Activated CD4-positive, alpha-beta memory T cell treated with anti-CD3 and anti-CD28 coated beads, Interleukin-2, amount 10 ng/mL, durations not matched to agents 7 days and 5 days (primary cell): ENCODE measurements at places on chromosomes 2 and 18. TPM values are rescaled to one million over a fixed set of nuclear protein-coding genes. Genes with fewer than 3 reads are reported as not detected.

The DCTN1 gene
- 99.7 TPM for total RNA-seq

The HRH4 gene
- 0.43 TPM for total RNA-seq

The GPR155 gene
- 11.3 TPM for total RNA-seq

- no peak for DNase-seq
These were observed 339.2 kb downstream of the ARHGAP15 start for GRCh38 chr2:143468341-143468888.

The DUSP2 gene
- 40.8 TPM for total RNA-seq

DNA sequence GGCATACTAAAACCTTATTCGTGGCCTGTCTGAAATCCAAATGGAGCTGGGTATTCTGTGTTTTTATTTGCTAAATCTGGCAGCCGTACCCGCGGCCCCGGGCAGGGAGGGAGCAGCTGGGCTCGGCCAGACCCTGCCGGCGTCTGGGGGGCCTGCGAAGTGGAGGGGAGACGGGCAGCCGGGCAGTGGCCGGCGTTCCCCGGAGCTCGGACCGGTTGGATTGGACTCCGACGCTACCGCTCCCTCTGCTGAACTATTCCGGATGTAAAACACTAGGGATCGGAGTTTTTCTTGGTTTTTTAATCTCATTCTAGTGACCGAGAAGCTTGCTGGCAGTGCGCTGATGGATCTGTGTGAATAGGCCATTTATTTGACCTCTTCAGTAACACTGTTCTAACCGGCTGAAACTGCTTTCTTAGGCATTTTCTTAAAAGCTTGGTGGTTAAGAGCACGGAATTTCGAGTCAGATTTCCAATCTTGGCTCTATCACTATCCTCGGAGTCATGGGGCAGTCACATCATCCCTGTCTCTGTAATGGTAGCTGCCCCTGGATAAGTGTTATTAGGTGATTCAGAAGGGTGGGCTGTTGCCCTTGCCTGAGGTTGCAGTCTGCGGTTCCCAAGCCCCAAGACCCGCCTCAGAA, 694 bp downstream of the UNC50 start:
- no peak for DNase-seq

DNA sequence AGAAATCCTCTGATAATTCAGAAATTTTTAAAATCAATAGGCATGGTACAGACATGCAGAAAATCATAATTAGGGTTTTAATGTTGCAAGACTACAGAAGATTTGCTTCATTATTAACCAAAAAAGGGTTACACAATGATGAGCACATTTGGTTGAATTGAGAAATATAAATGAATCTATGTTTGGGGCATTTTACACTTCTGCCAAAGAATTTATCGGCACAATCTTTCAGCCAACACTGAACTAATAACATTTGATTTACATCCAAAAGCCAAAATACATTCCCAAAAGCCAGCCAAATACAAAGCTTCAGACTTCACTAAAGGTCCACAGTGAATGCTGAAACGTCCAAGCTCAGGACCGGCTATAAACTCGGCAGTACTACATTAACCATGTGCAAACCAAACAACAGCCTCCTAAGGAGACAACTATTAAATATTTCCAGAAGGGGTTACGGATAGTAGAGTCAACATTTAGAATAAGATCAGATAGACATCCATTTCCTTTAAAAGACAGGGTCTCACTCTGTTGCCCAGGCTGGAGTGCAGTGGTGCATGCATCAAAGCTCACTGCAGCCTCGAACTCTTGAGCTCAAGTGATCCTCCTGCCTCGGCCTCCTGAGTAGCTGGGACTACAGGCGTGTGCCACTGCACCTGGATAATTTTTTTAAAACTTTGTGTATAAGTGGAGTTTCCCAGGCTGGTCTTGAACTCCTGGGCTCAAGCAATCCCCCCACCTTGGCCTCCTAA, 29.4 kb downstream of the SPRED2 start:
- DNase-seq, result no peak

DNA sequence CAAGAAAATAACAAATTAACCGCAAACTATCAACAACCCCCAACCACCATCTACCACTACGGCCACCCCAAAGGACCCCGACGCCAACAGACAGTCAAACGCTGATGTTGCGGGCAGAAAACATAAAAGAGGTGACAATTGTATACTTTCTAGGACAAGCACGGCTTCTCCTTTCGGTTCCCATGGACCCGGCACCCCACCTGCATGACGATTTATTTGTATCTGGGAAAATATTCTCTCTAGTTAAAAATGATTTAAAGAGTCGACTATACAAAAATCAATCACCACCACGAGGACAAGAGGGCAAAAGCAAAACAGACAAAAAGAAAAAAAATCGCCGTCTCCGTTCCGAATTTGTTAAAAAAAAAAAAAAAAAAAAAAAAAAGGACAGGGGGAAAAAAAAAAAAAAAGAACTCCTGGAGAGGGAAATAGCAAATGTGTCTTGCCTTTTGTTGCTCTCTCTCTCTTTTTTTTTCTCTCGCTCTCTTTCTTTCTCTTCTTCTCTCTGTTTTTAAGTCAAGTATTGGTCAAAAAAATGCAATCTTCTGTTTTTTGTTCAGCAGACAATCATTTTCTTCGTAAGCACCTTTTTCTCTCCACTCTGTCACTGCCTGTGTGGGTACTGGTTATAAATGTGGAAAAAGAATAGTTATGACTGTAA, 3.6 kb downstream of the SIX3 start:
- no peak for DNase-seq

DNA sequence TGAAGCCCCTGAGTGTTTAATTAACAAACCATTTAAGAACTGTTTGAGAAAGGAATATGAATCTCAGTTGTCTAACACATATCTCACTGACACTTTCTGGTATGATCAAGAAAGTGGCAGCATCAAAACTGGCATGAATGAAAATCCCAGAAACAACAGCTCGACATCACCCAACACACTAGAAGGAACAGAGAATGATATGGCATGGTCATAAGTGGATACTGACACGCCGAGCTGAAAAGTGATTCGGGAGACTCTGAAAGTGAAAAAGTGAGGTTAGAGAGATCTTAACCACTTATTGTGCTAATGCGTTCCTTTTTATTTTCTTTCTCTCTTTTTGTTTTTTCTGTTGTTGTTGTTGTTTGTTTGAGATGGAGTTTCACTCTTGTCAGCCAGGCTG, 37.9 kb downstream of the MRPL35 start:
- DNase-seq, result no peak

DNA sequence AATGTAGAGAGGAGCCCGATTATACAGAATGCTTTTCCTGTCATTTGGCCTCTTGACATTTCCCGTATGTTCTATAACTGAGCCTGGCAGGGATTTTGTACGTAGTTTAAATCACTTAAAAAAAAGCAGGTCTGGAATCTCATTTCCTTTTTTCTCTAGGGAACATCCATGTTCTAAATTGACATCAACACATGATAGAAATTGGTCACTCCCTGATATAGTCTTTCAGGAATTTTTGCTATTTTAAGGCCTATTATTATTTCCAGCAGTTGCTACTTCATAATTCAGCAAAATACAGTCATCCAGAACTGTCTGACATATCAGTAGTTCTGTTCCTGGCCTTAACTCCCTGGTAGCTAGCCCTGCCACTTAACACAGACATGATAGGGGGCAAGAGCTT, 565.7 kb upstream of the ZEB2 start:
- no peak for DNase-seq

The HMSD gene
- 8.5 TPM for total RNA-seq

The SERPINB2 gene
- total RNA-seq, result not detected

DNA sequence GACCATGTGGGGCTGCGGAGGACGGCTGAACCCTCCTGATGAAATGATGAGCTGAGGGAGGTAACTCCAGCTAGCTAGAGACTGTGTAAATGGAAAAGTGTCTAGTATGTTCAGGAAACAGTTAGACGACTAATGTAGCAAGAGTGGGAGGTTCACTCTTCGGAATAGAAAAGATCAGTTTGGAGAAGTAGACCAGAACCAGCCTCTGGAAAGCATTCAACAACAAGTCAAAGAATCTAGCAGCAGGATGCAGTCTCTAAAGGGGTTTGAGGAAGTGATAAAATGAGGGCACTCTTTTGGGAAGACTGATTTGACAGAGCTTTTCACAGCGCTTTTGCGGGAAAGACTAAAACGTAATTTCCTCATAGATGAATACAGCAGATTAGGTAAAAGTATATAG, 79.6 kb downstream of the GAREM1 start:
- DNase-seq, result no peak

The RMND5A gene
- total RNA-seq, result 27.5 TPM

DNA sequence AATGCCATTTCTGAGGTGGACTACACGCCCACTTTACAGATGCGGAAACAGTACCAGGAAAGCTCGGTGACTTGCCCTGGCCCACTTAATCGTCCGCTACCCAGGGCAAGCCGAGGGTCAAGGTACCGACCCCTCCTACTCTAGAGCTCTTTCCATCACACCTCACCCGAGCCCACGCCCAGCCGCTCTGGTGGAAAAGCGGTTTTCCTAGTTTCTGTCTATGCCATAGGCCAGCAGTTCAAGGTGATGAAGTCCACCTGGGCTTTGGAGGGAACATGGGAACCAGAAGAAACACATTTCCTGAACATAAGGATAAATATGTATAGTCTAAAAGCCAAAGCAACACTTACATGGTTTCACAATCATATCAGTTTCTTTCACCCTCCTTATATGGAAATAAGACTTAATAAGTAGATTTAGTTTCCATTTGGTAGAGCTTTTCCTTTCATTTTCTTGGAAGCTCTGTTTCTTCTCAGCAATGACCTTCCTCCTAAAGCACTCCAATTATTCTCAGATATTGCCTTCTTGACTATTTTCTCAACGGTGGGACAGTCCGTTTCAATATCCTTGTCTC, 567 bp downstream of the VWA3B start:
- DNase-seq, result no peak

The EPB41L3 gene
- total RNA-seq, result 0.86 TPM

- no peak for DNase-seq
These were observed 145.9 kb downstream of the CALCRL start for GRCh38 chr2:187302116-187302515.

- DNase-seq, result no peak
These were observed 183.5 kb downstream of the SCG2 start for GRCh38 chr2:223418604-223419199.

- DNase-seq, result no peak
These were observed 63.6 kb downstream of the ZBTB7C start for GRCh38 chr18:48345596-48345995.

DNA sequence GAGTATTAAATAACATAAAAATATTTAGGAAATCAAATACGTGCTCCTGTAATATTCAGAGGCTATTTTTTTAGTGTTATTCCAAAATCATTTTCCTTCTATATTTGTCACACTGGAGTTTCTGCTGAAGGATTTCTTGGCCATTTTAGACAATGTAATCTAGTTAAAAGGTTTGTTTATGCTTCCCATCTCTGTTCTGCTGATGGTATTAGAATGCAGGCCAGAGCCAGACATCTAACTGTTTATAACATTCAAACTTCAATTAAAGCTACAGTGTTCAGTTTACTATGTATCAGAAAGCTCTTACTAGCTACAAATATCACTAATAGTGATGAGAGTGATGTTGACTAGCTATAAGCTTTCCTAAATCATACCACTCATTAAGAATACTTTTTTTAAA, 7.9 kb downstream of the MBD5 start:
- no peak for DNase-seq

- peak; percentile 39 for DNase-seq
These were observed 866 bp downstream of the CRIM1 start for GRCh38 chr2:36356298-36356989.

The LYG1 gene
- 1.2 TPM for total RNA-seq

GRCh38 chr2:120983344-120983743, 247.7 kb downstream of the GLI2 start:
- no peak for DNase-seq
